ENCODE measurements at places on chromosomes 5 and 9. TPM values are rescaled to one million over a fixed set of nuclear protein-coding genes. Genes with fewer than 3 reads are reported as not detected.
A peak's percentile ranks its signal among the peaks of the same experiment; 100 is the strongest.

DNA sequence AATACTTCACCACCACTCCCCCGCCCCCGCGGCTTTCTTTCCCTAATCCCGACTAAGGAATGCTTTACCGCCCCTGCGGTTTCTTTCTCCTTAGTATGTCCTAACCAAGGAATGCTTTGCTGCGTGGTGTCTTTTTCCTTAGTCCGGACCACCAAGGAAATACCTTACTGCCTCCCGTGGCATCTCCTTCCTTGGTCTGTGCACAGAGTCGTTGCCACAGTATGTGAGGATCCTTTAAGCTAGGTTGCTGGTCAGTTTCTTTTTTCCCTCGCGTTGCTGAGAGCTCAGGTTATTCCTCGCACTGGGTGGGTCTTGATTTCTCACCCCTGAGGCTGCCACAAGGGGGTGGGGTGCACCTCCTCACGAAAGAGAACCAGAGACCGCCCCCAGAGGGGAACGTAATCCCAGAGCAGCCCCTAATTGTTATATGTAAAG lies 309.4 kb downstream of the NR3C1 start:
- H3K27me3 ChIP-seq: no peaks in the 10 kb centered on the region
- no peaks in the 10 kb centered on the region for H3K36me3 ChIP-seq
- no peaks in the 10 kb centered on the region for H3K4me1 ChIP-seq
- H3K27ac ChIP-seq: no peak overlapping the region

DNA sequence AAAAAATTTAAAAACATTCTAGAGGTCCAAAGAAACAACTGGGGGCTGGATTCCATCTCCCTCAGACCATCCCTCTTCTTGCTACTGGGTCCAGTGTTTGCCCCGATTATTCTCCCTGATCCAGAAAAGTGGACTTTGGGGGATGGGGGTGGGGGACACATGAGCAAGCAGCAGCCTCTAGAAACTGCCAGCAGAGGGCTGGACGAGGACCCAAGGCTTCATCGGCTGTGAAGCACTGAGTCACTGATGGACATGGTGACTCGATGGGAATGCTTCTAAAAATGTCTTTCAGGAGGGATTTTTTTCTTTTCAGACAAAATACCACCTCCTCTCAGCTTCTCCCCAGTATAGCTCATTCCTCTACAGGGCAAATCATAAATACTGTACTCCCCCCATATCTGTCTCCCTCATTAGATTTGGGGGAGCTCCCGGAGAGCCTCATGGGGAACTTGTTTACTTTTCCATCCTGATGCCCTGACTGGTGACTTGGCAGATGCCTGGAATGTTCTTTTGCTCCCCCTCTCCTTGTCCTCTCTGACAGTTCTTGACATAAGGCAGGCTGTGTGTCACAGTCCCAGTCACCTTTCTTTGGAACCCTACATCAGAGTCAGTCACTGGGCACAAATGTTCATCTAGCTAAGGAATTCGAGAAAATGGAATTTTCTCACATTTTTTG lies 67.2 kb upstream of the STC2 start:
- no peak for DNase-seq
- H3K4me1 ChIP-seq: no peaks in the 10 kb centered on the region
- H3K4me3 ChIP-seq: no peak overlapping the region
- H3K36me3 ChIP-seq: no peaks in the 10 kb centered on the region

DNA sequence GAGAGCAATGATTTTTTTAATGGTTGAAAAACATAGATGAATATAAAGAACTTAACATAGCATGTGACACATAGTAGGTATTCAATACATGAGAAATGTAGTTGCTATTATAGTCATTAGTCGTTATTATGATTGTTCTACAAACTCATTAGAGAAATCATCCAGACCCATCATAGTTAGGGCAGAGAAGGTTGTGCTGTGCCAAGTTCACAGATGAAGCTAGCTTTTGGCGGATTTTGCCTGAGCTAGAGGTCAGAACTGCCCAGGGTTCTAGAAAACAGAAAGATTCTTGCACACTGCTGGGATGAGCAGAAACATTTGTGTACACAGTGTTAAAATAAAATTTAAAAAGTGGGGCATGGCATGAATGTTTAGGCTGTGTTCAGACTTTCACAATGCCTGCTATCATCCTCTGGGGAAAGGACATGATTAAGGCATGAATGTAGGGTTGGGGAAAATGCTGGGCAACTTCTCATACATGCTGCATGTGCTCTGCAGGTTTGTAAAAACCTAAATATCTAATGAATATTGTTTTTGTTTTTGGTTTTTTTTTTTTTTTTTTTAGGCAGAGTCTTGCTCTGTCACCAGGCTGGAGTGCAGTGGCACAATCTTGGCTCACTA lies 33.3 kb upstream of the RAD23B start:
- no peak for DNase-seq
- no peaks in the 10 kb centered on the region for H3K27me3 ChIP-seq
- H3K4me1 ChIP-seq: no peaks in the 10 kb centered on the region
- H3K27ac ChIP-seq: no peak overlapping the region
- no peak overlapping the region for H3K4me3 ChIP-seq

The IL4 gene
- total RNA-seq: not detected

The SIT1 gene
- 0.67 TPM for total RNA-seq

DNA sequence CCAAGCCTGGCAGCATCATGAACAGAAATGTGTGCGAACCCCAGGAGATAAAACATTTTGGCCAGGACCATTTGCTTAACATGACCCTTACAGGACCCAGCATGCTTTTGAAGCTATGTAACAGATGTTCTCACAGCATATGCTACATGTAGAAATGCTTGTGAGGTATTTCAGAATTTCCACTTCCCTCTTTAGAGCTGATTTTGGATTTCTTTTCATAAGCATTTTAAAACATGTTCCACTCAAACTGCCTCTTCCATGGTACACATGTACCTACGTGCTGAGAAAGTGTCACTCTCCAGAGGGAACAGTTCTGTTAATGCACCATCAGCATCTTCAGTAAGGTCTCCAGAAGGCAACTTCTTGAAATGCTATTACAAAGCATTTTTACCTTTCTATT lies 15.7 kb upstream of the TSSK1B start:
- no peak for DNase-seq
- H3K4me1 ChIP-seq: no peaks in the 10 kb centered on the region
- no peaks in the 10 kb centered on the region for H3K27me3 ChIP-seq
- H3K27ac ChIP-seq: no peak overlapping the region

DNA sequence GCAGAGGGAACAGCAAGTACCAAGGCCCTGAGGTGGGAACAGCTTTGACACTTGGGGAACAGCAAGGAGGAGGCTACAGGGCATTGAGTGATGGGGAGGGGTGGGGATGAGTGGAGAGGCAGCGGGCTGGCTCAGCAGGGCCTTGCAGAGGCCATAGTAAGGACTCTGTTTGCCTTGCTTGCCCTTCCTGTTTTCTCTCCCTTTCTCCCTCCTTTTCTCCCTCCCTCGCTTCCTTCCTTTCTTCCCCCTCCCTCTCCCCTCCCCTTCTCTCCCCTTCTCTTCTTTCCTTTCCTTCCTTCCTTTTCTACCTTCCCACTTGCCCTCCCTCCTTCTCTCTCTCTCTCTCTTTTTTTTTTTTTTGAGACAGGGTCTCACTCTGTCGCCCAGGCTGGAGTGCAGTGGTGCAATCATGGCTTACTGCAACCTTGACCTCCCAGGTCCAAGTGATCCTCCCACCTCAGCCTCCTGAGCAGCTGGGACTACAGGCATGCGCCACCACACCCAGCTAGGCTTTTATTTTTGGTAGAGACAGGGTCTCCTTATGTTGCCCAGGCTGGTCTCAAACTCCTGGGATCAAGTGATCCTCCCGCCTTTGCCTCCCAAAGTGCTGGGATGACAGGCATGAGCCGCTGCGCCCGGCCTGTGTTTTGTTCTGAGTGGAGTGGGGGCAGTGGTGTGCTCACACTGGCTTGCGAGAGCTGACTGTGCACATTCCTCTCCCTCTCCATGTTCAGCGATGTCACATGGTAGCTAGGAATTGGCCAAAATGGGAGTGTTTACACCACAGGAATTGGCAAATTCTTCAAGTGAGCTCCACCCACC lies 17.1 kb downstream of the IER5L start:
- H3K4me3 ChIP-seq: no peak overlapping the region
- H3K36me3 ChIP-seq: no peaks in the 10 kb centered on the region
- no peak overlapping the region for H3K27ac ChIP-seq
- H3K4me1 ChIP-seq: no peaks in the 10 kb centered on the region

The SOHLH1 gene
- total RNA-seq: not detected

DNA sequence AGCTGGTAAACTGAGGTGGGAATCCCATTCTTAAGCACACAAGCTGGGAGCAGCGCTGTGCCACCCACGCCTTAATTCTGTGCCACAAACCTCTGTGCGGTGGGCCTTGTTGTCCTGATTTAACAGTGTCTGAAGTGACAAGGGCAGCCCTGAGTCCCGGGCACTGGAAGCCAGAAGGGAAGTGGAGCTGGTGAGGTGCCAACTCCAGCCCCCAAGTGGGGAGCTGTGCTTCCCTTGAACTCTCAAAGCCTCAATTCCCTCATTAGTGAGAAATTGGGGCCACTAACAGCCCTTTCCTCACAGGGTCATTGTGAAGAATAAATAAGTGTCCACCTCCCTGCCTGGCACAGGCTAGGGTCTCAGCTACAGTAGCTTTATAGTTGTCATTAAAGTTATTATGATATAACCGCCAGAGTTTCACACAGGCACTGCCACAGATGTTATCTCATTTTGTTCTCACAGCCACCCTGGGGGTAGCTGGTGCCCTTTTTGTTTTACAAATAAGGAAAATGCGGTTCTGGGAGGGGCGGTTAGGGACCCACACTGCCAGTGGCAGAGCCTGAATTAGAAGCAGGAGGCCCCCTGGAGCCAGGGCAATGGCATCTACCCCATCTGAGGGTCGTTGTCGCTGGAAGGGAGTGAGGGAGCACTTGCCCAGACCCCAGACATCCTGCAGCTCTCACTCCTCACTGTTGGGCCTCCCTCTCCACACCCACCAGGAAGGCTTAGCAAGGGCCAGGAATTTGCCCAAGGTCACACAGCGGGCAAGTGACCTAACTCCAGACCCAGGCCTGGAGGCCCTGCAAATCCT lies 2.1 kb upstream of the TLX3 start:
- H3K27ac ChIP-seq: no peak overlapping the region
- H3K4me1 ChIP-seq: peaks cover 3% of the 10 kb centered on the region
- no peak overlapping the region for H3K4me3 ChIP-seq
- peaks cover 59% of the 10 kb centered on the region for H3K27me3 ChIP-seq

- DNase-seq: peak; percentile 21
- H3K27ac ChIP-seq: peak overlapping the region; percentile 97
- H3K4me1 ChIP-seq: no peaks in the 10 kb centered on the region
- no peaks in the 10 kb centered on the region for H3K36me3 ChIP-seq
Observed at GRCh38 chr5:90408571-90409317, 812 bp downstream of the CETN3 start.

- H3K27ac ChIP-seq: no peak overlapping the region
- DNase-seq: no peak
- no peak overlapping the region for H3K4me3 ChIP-seq
- no peaks in the 10 kb centered on the region for H3K36me3 ChIP-seq
Observed at GRCh38 chr5:24712047-24712446, 67.3 kb upstream of the CDH10 start.

The LTC4S gene
- 5.4 TPM for total RNA-seq

The ADAMTS2 gene
- 4.0 TPM for total RNA-seq

The PCDHGA5 gene
- 1.1 TPM for total RNA-seq

DNA sequence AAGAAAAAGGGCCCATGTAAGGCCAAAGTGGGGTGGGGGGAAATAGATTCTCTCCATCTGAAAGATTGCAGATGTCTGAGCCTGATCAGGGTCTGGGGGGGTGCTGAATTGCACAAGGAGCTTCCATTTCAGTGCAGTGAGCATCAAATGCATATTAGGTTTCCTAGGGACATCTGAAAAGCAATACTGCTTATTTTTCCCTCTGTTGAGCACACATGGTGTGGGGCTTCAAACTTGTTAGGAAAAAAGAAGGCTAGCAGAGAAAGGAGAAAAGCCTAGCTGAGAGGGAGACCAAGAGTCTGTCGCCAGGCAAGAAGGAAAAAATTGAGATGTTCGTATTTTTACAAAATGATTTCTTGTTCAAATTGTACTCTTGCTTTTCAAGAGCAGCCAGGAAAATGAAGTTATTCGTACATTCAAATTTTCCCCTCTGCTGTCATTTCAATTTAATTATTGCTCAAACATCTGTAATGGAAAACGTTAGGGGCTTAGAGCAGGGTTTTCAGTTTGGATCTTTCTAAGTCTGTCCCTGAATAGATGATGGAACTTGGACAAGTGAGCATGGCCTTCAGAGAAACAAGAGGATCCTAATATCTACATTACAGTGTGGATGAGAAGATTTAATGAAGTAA lies 191.9 kb upstream of the GAS1 start:
- H3K4me3 ChIP-seq: no peak overlapping the region
- H3K27ac ChIP-seq: no peak overlapping the region
- H3K4me1 ChIP-seq: no peaks in the 10 kb centered on the region
- DNase-seq: no peak

- H3K27ac ChIP-seq: no peak overlapping the region
- no peaks in the 10 kb centered on the region for H3K36me3 ChIP-seq
- H3K4me3 ChIP-seq: peak overlapping the region; percentile 57
- H3K4me1 ChIP-seq: no peaks in the 10 kb centered on the region
- DNase-seq: peak; percentile 70
- no peaks in the 10 kb centered on the region for H3K27me3 ChIP-seq
Observed at GRCh38 chr9:19464764-19465585, 56.2 kb downstream of the ACER2 start.

The PLPPR1 gene
- 0.69 TPM for total RNA-seq

The FGF1 gene
- total RNA-seq: 0.90 TPM

All from colonic mucosa (tissue), 4 donors.